ENCODE measurements at places on chromosomes 11 and 22.

- DNase-seq: no peak
These were observed 26.5 kb downstream of the KRTAP5-5 start for GRCh38 chr11:1656061-1656441.

GRCh38 chr11:118705111-118705741 lies 25.8 kb upstream of the TREH start:
- no peak for DNase-seq

- DNase-seq: no peak
These were observed 112.1 kb downstream of the ATXN10 start for GRCh38 chr22:45783690-45784089.

GRCh38 chr11:5809905-5810795 lies 1.4 kb downstream of the OR52N2 start:
- no peak for DNase-seq

DNA sequence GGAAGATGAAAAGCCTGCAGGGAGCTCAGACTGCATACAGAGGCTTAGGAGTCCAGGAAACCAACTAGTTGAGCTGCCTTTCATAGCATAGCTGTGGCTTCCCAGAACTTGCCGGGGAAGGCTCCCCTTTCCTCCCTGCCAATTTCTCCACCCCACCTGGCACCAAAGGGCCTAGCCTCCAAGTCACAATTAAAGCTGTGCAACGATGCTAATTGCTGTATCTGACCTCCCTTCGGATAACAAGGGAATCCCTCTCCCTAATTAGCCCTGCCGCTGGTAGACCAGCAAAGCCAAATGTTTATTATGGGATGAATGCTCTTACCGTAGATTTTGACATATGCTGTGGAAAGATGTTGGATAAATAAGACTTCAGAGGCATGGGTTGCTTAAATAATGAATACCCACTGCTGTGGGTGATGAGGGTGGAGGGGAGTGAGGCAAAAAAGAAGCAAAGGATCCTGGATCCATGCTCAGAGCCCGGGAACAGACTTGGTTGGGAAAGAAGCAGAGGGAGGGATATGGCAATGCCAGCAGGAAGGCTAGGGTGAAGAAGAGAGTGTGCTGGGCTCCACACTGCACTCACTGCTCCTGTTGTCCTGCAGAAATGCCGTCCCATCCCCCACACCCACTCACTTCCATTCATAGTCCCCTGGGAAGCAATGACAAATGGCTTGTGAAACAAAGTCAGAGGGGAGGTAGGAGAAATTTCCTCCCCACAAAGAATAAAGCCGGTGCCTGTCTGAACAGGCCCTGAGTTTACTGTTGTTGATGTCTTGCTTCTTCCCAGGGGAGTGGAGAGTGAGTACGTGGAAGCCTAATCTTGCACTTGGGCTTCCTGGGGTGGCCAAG lies 608.1 kb upstream of the CADM1 start:
- DNase-seq: no peak

DNA sequence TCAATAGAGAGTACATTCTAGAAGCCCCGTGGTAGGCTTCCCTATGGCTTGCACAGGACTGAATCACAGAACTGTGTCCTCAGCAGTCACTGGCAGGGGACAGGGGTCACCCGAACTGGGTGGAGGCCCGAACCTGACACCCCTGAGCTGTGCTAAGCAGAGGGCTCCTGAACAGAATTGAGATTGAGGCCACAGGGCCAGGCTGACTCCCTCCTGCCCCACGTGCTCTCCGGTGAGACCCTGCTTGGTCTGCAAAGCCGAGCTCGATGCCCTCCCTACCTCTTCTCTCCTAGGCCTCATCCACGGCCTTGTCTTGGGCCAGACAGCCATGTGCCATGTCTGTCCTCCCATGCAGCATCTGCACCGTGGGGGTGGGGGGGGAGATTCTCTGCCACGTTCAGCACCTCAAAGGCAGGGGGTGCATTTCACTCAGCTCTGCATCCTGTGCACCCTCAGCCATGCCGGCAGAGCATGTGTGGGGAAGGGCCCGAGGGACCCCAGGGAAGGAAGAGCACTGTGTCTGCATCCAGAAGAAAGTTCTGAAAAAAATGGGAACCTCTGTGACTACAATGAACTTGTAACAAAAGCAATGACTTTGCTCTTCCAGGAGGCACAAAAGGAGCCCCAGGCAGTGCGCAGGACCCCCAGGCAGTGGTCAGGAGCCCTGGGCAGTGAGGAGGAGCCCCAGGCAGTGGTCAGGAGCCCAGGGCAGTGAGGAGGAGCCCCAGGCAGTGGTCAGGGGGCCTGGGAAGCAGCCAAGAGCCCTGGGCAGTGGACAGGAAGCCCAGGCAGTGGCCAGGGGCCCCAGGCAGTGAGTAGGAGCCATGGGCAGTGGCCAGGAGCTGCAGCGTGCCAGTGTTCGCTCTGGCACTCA lies 76.7 kb upstream of the SEPTIN5 start:
- DNase-seq: no peak

- DNase-seq: no peak
These were observed 24.6 kb downstream of the IGHMBP2 start for GRCh38 chr11:68928136-68928880.

DNA sequence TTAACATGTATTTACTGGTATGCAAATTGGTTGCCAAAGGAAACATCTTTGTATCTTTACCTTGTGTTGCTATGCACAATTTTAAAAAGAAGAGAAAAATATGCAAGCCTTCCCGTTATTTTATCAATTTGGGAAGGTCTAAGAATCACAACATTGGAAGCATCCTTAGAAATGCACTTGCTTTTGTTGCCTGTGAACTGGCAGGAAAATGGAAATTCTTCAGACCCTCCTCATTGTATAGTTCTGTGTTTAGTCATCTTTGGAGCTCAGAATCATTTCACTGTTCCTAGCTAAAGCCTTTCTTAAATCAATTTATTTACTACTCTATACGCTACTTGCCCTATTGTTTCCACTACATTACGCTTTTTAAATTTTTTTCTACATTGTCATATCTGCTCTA lies 574.5 kb downstream of the DLG2 start:
- DNase-seq: no peak

- no peak for DNase-seq
These were observed at the start of gene TRPC6 for GRCh38 chr11:101583251-101584128. TRPC6 (minus strand) TSS chr11:101584007; CDS start chr11:101583503, 504 bp downstream.

DNA sequence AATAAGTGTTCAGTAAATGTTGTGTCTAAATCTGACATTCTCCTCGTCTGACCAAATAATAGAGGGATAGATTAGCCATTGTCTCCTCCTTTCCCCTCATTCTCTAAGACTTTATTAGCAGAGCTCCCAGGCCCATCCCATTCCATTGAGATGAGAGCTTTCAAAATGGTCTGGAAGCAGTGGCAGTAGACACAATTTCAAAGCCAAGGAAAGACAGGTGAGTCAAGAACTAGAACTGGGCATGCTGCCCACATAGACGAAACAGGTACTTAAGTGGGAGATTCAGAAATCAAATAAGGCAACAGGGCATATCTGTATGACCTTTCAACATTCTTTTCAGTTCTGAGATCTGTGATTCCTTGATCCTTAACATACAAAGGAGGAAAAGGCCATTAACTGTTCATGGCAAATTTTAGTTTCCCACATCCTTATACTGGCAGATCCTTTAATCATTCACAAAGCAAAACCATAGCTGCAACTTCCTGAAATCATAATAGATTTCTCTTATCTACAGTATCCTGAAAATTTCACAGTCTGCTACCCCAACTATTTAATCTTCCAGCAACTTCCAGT lies 96.6 kb upstream of the KCNA4 start:
- no peak for DNase-seq

DNA sequence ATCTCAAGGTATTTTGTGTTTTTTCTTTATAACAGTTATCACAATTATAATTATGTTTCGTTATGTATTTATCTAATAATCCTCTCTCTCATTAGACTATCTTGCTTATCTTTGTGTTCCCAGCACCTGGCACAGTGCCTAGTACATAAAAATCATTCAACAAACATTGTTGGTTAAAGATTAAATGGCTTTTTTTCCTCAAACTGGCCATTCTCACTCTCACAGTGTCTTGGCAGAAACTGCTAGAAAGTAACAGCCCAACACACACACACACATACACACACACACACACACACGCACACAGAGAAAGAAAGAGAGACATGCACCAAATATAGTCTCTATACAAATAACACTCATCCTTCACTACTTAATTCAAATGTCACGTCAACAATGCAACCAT lies 36.8 kb downstream of the OR10A6 start:
- no peak for DNase-seq

- DNase-seq: no peak
These were observed 10.2 kb downstream of the BCR start for GRCh38 chr22:23190526-23190925.

DNA sequence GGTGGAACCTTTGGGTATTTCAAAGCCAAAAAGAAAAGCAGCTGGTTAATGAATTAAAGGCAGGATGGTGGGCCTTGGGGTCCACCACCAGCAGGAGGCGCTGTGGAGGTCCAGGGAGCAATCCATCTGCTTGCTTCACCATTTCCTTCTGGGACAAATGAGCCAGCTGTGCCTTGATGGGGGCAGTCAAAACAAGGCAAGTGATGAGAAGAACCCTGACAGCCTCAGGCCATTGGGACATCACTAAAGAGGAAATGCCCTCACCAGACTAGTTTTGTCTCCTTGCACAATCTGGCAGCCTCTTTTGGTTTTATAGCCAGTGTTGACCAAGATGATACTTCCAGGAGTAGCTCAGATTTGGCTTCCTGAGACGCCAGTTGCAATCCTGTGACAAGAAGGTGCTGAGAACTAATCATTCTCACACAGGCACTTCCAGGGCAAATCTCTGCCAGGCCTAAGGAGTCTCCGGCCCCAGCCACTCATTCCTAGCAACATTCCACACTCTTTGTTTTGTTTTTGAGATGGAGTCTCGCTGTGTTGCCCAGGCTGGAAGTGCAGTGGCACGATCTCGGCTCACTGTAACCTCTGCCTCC lies 38.2 kb upstream of the WEE1 start:
- DNase-seq: peak; percentile 64

- DNase-seq: no peak
These were observed 93.9 kb downstream of the TRMU start for GRCh38 chr22:46429325-46429853.

GRCh38 chr11:97964332-97965004 lies 1056.3 kb upstream of the CNTN5 start:
- no peak for DNase-seq

DNA sequence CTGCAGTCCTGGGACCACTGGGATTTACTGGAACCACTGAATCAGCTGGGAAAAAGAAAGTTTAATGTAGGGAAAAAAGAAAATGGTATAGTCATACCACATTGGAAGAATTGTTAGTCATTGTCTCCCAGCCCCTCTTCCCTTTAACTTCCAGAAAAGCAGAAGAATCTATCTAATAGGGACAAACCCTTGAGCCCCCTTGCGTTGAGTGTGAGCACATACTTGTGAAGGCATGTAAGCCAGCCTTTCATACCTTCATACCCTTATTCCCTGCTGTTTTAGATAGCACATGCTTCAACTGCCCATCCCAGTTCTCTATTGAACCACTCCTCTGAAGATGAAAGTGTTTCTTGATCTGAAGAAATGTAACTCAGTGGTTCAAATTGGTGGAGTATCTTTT lies 6.6 kb downstream of the TREH start:
- DNase-seq: no peak

DNA sequence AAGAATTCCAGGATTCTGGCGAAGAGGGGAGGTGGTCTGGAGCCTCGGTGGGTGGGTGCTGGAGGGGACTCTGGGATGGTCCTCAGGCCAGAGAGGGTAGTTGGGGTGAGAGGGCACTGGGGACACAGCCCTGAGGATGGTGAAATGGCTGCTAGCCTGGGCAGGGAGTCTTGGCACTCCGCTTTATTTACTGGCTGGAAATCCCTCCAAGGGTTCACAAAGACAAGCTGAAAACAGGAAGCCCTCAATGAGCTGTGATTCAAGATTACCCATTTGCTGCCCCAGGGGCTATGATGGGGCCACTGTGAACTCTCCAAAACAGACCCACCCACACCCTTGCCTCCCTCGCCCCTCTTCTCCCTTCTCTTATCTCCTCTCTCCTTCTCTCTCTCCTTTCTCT lies 71.9 kb downstream of the FBXO7 start:
- DNase-seq: no peak

DNA sequence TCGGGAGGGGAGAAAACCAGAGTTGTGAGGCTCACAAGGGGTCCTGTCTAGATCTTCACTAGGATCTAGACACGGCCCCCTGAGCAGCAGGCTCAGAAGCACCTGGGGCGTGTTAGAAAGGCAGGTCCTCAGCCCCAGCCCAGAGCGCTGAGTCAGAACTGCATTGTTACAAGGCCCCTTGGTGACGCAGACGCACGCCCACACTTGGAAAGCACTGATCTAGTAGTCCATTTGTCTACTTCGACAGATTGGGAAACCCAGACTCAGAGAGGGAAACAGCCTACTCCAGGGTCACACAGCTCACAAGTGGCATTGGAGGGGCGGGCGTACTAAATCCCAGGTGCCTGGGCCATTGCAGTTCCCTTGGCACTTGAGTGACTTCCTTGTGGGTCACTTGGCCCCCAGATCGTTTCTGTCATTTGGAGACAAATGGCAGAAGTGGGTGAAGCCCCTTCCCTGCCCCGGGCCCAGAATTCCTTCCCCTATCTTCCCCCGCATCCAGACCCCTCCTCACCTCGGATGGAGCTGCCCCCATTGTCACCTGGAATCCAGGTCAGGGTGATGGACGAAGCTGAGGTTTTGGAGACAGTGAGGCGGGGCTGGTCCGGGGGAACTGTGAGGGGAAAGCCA lies 110.8 kb downstream of the CEP164 start:
- no peak for DNase-seq

- DNase-seq: no peak
These were observed 45.6 kb downstream of the BTG4 start for GRCh38 chr11:111466615-111467014.

DNA sequence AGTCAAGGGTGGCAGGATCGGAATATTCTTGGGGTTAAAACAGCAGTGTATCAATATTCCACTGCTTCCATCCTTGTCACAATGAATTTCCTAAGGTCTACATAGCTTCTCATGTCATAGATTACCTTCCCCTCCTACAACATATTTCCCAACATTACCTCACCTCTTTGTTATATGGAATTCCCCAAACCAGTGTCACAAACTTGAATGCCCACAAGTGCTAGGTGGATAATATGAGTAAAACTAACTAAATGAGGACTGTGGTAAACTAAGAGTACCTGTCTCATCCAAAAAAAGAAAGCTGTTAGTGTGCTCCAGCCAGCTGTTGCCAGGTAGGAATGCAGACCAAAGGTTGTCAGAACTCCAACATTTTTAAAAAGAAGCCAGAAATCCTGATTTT lies 17.0 kb upstream of the NUCB2 start:
- DNase-seq: no peak

DNA sequence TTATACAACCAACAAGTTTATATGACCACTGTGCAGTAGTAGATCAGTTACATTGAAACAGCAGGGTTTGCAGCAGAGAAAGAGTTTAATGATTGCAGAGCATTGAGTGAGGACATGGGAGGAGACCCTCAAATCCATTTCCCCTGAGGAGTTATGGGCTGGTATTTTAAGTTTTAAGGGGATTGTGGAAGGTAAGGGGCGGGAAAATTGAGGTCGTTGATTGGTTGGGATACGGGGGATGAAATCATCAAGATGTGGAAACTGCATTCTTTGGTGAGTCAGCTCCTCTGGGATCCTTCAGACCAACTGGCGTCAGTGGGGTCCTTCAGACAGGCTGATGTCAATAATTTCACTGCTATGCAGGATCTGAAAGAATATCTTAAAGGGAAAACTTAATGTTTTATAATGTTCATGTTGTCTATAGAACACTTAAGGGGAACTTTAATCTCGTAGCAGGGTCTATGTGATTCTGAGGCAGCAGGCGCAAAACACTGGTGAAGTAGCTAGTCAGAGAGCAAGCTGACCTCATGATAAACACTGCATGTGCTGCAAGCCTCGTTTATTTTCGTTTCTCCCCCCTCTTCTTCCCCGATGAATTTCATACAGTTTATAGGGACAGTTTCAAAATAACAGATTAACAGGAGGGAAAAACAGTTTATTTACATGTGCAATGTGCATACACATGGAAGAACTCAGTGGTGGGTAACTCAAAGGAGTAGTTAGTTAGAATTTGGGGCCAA lies 17.4 kb upstream of the BACE1-AS start:
- DNase-seq: no peak

Data from activated T-helper 1 cell treated with anti-CD3 and anti-CD28 coated beads, Interleukin-2, amount 50 U/mL, for 16 hours (primary cell).